ENCODE measurements at places on chromosomes 13 and 19.

- no peak for DNase-seq
Observed at GRCh38 chr13:112184851-112185371, 118.0 kb downstream of the SOX1 start.

DNA sequence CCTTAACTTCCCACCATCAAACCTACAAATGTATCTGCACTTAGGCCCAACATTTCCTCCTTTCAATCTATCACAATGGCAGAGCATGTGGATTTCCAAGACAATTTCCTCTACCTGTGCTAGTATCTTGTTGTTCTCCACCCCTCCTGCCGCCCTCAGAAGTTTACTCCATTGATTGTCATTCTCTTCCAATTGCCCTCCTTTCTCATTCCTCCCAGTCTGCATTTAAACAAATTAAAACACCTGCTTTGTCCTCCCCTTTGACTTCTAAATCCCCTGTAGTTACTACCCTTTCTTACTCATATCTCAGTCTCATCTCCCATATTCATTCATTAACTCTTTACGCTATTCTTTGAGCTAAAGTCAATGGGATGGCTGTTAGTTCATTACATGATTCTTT lies 370.6 kb downstream of the DIAPH3 start:
- no peak for DNase-seq

DNA sequence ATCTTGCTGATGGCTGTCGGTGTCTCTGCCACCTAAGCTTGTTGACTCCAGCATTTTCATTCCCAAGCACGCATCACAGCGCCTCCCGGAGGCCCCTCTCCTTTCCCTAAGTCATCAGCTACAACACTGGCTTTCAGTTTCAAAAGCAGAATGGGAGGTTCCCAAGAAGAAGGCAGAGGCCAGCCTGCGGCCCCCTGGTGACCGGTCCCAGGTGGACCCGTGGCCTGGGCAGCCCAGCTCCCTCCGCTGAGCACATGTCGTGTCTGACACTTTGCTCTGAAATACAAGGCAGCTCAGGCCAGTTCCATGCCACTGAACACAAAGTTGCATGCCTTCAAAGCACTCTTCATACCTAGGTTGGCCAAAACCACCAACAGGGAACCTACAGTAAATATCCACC lies 8.5 kb downstream of the MLLT1 start:
- no peak for DNase-seq

GRCh38 chr13:33123066-33123859 lies 107.0 kb downstream of the KL start:
- DNase-seq: no peak

DNA sequence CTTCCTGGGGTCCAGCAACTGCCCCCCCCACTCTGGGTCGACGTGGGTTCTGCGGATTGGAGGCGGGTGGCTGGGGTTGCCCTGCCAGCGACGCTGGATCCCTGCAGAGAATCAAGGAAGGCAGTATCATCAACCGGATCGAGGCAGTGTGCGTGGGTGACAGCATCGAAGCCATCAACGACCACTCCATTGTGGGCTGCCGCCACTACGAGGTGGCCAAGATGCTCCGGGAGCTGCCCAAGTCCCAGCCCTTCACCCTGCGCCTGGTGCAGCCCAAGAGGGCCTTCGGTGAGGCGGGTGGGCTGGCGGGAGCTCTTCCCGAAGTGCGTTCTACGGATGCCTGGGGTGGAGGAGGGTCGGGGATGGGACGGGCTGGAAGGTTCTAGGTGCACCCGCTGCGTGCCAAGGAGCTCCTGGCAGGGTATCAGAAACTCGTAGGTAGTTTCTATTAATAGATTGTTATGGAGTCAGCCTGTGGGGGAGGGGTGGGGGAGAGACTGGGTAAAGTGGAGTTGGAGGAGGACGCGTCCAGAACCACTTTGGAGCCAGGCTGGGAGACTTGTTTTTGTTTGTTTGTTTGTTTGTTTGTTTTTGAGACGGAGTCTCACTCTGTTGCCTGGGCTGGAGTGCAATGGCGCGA lies 1.5 kb downstream of the GIPC3 start:
- DNase-seq: no peak

- no peak for DNase-seq
Observed at GRCh38 chr19:32580353-32580900, 563 bp upstream of the PDCD5 start.

- DNase-seq: no peak
Observed at GRCh38 chr19:12090807-12091206, 26.3 kb downstream of the ZNF844 start.

GRCh38 chr19:4676955-4677731 lies 7.0 kb upstream of the MYDGF start:
- DNase-seq: no peak

- DNase-seq: no peak
Observed at GRCh38 chr19:41131186-41131585, 17.0 kb downstream of the CYP2F1 start.

- no peak for DNase-seq
Observed at GRCh38 chr13:59476366-59476765, 687.4 kb downstream of the DIAPH3 start.

- DNase-seq: no peak
Observed at GRCh38 chr19:48674216-48674809, 1.5 kb upstream of the NTN5 start.

- DNase-seq: no peak
Observed at GRCh38 chr13:112060899-112061366, 6.0 kb upstream of the SOX1 start.

GRCh38 chr19:10219678-10220077 lies 11.5 kb downstream of the S1PR2 start:
- no peak for DNase-seq

DNA sequence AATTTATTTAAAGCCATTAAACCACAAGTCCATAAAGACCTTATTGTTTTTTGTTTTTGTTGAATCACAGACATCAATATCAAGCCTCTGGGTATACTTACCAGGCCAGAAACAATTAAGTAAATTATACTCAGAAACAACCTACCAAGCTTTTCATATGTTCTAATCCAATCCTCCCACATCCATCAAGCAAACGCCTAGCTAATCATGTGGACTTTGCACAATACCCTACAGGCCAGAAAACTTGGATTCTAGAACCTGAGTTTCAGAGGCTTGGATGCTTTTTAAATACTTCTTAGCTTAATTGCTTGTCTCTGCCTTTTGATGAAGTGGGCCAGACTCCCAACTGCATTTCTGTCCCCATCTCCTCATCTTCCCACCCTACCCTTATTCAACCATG lies 39.9 kb downstream of the TGDS start:
- no peak for DNase-seq

GRCh38 chr13:30108216-30108912 lies 199.0 kb downstream of the KATNAL1 start:
- no peak for DNase-seq

DNA sequence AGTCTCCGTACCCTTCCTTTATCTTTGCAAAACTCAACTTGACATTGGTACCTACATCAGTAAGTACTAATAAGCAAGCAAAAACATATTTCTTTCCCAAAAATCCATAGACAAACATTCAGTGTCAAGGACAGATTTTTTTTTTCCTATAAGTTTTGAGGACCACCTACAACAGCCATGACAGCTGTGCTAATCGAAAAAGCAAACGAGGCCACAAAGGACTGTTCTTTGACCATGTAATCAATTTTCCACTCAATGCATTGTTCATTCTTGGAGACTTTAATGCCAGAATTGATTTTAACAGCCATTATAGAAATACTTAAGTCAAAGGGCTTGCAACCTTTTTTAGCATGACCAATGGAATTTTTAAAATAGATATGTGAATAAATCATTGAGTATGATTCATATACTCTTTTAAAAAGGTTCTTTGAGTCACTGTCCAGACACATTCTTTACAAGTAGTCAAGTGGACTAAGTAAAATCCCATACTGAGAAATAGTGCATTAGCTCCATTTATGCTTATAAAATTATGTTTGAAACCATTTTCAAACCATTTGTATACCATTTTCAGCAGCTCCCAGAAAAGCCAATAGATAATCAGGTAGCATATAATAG lies 323.9 kb downstream of the MZT1 start:
- no peak for DNase-seq

DNA sequence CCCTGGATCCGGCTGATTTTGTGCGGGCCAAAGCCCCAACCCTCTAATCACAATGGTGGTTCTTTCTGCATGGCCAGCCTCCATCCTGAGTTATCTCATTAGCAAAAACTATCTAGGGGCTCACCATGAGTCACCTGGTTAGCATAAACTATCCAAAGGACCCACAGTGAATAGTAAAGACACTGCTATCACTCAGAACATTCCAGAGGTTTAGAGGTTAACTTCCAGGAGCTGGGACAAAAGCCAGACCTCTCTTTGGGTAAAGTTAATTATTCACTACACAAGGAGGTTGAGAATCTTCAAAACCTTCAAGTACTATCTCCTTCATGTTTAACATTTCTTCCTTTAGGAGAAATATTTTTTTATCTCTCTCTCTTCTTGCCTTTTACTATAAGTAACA lies 18.8 kb upstream of the PPP5C start:
- no peak for DNase-seq

DNA sequence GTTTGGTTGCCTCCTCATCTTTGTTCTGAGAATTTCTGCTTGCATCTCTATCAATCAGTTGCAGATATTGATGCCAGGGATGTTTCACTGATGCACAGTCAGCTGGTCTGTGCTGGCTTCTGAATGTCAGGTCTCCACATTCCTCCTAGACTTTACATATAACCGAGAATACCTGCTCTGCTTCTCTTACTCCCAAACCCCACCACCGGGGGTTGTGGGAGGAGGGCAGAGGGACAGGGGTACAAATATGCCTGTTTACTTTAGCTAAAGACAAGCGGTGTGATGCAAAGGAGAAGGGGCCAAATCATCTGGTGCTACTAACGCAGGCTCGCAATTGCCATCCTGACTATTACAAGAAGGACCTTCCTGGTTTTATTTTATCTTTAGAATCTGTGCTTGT lies 17.4 kb upstream of the KLHL1 start:
- no peak for DNase-seq

- DNase-seq: no peak
Observed at GRCh38 chr13:25581351-25581750, 209.6 kb downstream of the ATP8A2 start.

- no peak for DNase-seq
Observed at GRCh38 chr13:71879129-71879535, 12.1 kb upstream of the DACH1 start.

DNA sequence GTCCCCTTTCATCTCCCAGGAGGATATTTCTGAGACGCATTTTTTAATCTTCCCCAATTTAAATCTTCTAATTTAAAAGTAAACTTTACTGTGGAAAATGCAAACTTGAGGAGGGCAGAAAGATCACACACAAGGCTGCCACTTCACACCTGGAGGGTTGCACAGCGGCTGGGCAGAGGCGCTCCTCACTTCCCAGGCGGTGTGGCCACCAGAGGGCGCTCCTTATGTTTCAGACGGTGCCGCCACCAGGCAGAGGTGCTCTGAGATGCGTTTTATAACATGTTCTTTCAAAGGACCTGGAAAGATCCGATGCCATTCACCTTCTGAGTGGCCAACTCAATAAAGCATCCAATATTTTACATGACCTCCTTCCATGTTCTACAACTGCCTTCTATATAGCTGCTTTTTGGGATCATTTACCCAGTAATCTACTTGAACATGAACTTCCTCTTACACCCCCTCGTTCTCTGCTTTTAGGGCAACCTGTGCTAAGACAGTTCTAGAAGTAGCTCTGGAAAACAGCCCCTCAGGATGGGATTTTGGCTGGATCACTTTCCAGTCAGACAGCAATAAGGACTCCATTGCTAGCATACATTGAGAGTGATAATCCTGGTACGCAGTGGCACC lies 14.8 kb upstream of the MTUS2 start:
- DNase-seq: no peak

DNA sequence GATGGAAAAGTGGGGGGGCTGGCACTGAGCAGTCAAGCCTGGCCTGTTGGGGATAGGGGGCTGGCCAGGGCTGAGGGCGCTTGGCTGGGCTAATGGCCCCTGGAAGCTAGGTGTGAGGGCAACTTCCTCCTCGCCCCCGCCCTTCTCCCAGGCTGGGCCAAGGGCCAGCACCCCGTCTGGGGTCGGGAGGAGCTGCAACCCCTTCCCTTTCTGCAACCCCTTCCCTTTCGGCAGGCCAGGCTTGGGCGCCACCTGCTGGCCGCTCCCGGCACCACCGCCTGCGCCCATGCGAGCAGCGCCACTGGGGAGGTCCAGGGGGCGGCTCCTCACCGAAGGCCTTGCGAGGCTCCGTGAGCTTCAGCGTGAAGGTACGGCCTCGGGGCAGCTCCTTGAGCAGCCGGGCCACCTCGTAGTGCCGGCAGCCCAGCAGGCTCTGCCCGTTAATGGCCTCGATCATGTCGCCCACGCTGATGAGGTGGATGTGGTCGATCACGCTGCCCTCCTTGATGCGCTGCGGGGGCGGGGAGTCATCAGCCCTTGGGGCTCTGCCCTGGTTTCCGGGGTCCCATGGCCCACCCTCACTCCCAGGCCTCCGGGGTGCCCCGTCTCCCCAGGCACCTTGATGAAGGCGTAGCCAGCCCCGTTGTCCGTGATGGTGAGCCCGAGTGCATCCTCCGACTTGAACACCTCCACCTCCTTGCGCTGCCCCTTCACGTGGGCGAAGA lies 5.0 kb upstream of the PTGER1 start:
- DNase-seq: no peak

DNA sequence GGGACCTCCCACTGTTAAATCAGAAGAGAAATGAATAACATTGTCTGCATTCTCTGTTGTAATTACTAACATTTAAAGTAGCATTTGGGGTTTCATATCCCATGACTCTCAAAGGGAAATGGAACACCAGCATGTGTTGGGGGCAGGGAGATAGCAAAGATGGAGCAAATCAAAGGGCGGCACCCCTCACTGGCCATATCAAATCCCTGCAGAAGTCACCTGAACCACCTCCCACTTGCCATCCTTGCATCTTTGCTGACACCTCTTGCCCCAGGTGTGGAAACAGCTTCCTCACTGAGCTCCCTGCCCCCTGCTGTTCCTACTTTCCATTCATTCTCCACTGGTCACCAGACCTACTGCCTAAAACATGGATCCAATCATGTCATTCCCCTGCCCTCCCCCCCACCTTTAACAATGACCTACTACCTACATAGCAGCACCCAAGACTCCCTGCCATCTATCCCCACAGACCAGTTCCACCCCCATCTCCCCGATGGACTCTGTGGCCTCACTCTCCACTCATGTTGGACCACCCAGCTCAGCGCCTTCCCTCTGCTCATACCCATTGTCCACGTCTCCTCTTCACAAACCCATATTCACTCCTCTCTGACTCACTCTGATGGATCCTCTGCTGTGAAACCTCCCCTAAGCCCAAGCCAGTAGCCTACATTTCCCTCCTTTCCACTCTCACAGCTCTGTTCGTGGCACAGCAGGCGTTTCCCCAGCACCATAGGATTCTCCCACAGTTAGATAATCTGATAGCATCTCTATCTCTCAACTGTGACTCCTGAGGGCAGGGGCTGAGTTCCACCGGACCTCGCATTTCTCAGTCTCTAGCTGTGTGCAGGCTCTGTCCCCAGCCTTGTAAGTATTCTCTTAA lies 55.9 kb downstream of the DLEU7 start:
- no peak for DNase-seq

GRCh38 chr13:34070006-34070405 lies 252.1 kb downstream of the RFC3 start:
- DNase-seq: no peak

DNA sequence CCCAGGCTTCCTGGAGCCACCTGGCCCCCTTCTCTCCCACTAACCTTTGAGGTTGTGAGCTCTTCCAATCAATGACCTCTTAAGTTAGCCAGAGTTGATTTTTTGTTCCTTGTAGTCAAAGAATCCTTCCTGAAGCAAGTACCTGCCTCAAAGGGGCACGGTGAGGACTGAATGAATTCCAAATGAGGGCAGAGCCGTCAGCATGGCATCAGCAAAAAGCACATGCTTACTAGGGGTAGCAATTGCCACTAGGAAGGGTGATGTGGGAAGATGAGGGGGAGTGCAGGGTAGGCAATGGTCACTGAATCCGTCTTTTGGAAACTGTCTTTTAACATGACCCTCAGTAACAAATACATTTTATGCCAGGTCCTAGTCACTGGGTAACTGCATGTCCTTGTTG lies 15.6 kb upstream of the DHRS12 start:
- DNase-seq: no peak
